ENCODE measurements at places on chromosomes 16 and 17. TPM values are rescaled to one million over a fixed set of nuclear protein-coding genes. Genes with fewer than 3 reads are reported as not detected.

- no peak for DNase-seq
Observed at GRCh38 chr16:83113317-83113716, 486.5 kb downstream of the CDH13 start.

The AOC2 gene
- polyA plus RNA-seq = 1.6 TPM

GRCh38 chr16:84310642-84311041 is 16.0 kb downstream of the WFDC1 start:
- no peak for DNase-seq

The ODAD4 gene
- polyA plus RNA-seq = 0.31 TPM

- DNase-seq = no peak
Observed at GRCh38 chr17:18008496-18009268, 30.3 kb downstream of the ATPAF2 start.

The TUFM gene
- polyA plus RNA-seq = 211 TPM

DNA sequence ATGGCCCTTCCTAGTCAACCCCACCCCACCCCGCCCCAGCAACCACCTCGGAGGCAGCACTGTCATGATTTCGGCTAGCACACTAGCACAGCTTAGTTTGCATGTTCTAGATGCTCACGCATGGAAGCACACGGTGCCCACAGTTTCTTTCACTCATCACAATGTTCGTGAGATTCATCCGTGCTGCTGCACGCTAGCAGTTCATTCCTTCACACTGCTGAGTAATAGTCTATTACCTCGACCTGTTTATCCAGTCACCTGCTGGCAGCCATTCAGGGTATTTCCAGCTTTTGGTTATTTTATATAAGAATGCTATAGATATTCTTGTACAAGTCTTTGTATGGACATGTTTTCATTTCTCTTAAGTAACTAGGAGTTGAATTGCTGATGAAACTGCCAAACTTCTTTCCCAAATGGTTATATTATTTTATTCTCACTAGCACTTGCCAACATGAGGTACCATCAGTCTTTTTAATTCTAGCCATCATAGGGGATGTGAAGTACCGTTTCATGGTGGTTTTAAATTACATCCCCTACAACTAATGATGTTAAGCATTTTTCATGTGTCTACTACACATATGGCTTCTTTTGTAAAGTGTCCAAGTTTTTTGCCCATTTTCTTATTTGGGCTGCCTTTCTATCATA is 75.7 kb downstream of the CYTH1 start:
- no peak for DNase-seq

The SYNRG gene
- 19.8 TPM for polyA plus RNA-seq

The KRT40 gene
- polyA plus RNA-seq = not detected

DNA sequence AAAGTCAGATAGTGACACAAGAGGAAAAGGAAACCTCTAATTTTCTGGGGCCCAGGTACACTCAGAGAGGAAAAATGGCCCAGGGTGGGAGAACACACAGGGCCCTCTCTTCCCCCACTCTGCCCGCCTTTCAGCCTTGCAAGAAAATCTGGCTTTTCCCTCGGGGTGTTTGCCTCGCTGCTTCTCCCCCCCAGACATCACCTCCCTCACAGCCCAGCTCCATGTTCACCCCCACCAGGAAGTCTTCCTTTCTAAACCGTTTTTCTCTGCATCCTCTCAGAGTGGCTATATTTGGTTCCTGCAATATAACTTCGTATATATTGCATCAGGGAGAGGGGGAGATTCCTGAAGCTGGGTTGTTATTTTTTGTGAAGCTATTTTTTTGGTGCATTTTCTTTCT is 27.3 kb downstream of the RPRML start:
- no peak for DNase-seq

DNA sequence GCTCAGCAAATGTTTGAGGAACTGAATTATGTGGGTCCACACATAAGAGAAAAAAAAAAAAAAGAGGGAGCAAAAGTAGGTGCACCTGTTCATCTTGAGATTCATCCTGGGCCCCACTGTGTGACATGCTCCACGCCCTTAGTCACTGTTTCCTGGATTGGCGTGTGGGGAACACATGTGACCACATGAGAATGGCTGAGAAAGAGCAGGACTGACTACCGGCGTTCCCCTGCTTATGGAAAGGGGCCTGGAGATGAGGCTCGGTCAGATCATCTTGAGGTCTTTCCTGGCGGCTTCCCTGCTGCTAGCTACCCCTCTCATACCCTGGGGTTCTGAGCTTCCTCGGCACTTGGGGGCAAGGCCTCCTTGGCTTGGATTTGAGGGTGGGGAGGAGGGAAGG is 3.9 kb downstream of the DEXI start:
- DNase-seq = peak; percentile 21

- DNase-seq = no peak
Observed at GRCh38 chr17:77489239-77489892, 348.6 kb downstream of the SEC14L1 start.

The P4HB gene
- polyA plus RNA-seq = 236 TPM

The TRAPPC2L gene
- polyA plus RNA-seq = 23.9 TPM

GRCh38 chr17:44623070-44623725 is 33.1 kb upstream of the MEIOC start:
- no peak for DNase-seq

DNA sequence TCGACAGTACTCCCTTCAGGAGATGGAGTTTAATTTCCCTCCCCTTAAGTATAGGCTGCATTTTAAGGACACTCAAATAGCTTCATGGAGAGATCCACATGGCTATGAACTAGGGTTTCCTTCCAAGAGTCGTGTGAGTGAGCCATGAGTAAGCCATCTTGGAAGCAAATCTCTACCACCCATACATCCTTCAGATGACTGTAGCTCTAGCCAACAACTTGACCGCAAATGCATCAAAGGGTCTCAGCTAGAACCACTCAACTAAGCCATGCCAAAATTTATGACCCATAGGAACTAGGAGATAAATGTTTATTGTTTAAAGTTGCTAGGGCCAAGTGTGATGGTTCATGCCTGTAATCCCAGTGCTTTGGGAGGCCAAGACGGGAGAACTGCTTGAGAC is 43.4 kb downstream of the METTL16 start:
- DNase-seq = no peak

Data from psoas muscle (tissue), 8 donors.